Calu3 (cell line): ENCODE measurements at places on chromosomes 3 and 15.
A peak's percentile ranks its signal among the peaks of the same experiment; 100 is the strongest.

DNA sequence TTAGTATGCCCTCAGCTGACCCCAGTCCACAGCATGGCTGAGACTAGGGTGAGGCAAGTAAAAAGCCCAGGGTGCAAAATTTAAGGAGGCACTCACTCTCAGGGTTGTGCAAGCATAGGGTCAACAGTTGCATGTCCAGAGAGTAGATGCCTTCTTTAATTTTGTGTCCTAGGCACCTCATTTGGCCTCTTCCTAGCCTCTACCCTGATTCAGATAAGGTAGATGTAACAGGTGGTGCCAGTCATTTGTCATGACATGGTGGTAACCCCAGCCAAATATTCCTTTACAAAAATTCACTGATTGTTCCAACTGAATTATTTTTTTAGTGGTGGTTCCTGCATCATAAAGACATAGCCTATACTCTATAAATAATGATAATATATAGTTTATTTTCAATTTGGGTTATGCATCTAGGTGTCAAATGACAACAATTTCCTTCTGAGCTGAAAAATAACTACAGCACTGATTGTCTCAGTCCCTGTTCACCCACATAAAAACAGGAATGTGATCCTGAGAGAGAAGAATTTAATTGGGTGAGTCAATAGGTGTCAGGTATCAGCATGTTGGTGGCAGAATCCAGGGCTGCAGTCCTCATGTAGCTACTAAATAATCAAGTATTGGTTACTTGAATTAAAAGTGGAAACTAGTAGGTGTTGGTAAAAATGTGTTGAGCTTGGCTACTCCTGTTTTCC is 44.2 kb upstream of the TIPARP start:
- DNase-seq: peak; percentile 45

DNA sequence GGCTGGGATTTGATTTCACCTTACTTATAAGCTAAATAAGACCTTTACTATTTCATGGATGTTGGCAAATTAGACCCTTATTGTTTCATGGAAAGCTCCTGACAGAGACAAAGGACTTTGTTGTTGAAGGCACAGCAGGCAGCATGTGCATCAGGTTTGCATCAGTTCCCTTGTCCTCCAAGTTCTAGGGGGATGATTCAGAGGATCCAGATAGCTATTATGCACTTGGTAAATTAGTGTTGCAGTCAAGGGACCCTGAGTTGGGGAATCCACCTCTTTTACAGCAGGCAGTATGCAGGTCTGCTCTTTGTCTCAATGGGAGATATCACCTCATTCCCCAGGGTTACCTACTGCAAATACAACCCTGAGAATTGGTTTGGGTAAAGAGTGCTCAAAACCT is 131.4 kb upstream of the IGSF10 start:
- no peak for DNase-seq

- no peak for DNase-seq
Measured at GRCh38 chr3:36969540-36970432, 23.1 kb downstream of the EPM2AIP1 start.

DNA sequence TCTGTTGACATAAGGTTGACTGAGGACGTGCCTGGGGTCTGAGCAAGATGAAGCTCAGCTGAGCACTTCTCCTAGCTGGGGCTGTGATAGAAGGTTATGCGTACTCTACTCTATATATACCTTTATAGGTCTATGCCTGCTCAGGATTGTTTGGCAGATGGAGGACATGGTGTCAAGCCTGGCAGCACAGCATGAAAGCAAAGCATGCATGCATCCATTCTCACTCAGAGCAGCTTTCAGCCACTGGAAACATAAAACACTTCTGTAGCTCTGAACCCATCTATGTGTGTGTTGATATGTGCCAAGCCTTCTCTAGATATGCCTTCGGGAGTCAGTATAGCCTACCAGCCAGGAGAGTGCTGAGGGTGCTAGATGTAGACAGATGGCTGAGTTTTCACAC is 142.3 kb upstream of the NUDT16 start:
- DNase-seq: no peak

DNA sequence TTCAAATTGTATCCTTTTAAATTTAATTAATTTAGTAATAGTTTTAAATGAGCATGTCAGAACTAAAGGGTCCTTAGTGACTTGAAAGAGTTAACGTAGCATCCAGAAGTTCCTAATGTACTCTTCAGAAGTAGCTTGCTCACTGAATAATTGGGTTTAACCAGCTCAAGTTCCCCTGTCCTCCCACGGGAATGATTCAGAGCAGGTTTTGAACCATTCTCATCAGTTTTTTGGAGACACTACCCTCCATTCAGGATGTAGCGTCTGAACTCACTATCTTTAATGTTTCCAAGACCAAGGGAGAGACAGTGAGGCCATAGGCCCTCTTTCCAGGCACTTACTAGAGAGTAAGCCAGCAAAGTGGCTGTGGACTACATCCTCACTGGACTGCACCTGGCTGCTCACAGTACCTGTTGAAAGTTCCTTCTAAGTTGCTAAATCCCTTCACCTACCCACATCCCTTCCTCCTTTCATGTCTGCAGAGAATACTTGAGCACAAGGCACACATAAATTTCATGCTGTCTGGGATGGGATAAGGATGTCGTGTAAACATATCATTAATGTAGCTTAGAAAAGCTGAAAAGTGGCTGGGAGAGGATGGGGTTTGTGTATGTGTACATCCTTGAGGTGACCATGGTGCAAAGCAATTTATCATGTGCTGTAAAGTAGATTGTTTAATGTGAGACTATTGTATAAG is 146.3 kb downstream of the PLCL2 start:
- no peak for DNase-seq
